Left renal cortex interstitium (tissue), 4 donors: ENCODE measurements at places on chromosomes 13 and 19. TPM values are rescaled to one million over a fixed set of nuclear protein-coding genes. Genes with fewer than 3 reads are reported as not detected.

Gene PDE4A
- 3.8 TPM for polyA plus RNA-seq

Gene APOE
- polyA plus RNA-seq, result 427 TPM

GRCh38 chr13:46656786-46657185 is 103.8 kb downstream of the LRCH1 start:
- DNase-seq, result no peak

DNA sequence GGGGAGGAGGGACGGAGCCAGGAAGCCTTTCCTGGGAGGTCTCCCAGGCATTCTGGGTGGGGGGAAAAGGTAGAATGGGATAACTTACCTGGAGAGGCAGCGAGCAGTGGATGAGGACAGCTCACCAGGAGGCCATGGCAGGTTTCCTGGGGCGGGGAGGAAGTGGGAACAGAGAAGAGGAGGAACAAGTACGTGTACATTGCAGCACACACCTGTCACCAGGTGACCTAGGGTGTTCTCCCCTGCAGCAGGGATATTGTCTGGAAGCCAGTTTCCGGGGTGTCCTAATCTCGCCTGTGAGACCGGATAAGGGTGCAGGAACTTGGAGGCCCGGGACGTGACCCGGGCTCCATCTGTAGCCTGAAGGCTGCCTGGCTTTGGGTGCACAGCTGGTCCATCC is at the start of gene FUT3:
TSS of gene FUT3 (minus strand) at position 148 of the 400 bp plus-strand sequence.
- no peak for DNase-seq

DNA sequence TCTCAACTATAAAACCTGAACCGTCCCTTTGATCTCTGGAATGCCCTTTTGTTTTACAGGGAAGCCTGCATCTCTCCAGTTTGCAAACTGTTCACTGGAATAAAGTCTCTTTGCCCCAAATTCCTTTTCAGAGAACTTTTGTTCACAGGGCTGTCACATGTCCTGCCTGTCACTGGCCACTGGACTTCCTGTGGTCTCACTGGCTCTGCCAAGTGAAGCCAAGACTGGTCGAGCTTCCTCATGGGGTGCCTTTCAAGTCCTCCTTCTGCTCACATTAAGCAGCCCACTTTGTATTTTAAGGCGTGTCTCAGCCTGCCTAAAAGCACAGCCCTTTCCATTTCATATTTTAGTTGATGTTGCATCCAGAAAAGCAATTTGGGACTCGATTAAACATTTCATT is 215.7 kb downstream of the KATNAL1 start:
- no peak for DNase-seq

GRCh38 chr19:56969759-56970178 is 129.2 kb upstream of the PEG3 start:
- DNase-seq, result no peak

DNA sequence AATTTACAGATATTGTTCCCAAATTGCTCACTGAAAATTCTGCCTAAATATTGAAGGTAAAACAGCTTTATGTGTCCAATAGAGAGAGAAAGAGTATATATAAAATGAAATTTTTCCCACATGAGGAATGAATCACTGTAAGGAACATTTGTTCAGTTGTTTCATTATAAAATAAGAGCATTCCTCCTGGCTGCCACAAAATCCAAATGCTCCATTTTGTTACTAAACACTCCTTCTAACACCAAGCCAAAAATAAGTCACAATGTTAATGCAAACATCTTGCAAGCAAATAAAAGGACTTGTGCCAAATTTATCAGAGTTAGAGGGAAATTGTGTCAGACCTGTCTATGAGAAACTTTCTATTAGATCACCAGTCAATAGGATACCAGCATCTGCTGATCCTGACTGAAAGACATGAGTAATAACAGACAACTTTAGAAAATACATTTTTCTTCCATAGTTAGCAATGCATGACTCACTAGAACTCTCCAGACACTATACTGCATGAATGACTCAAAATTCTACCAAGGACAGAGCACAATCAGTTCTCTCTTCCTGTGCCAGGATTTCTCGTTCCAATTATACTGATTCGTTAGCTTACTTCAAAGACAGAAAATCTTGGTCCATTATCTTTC is 83.5 kb upstream of the FNDC3A start:
- DNase-seq, result no peak
